ENCODE measurements at places on chromosomes 2 and 18. TPM values are rescaled to one million over a fixed set of nuclear protein-coding genes. Genes with fewer than 3 reads are reported as not detected.
A peak's percentile ranks its signal among the peaks of the same experiment; 100 is the strongest.

GRCh38 chr2:111209045-111209514 is 88.4 kb downstream of the BCL2L11 start:
- DNase-seq = peak; percentile 51

- DNase-seq = no peak
Measured at GRCh38 chr2:26463244-26464192, 14.4 kb downstream of the OTOF start.

Gene C1GALT1C1L
- 0.54 TPM for polyA plus RNA-seq

Gene FBXO48
- polyA plus RNA-seq = 0.67 TPM

Gene AFF3
- 0.75 TPM for polyA plus RNA-seq

Gene MGAT4A
- not detected for polyA plus RNA-seq

Gene OBSL1
- polyA plus RNA-seq = 13.8 TPM
